ENCODE measurements at places on chromosomes 1 and 21.

DNA sequence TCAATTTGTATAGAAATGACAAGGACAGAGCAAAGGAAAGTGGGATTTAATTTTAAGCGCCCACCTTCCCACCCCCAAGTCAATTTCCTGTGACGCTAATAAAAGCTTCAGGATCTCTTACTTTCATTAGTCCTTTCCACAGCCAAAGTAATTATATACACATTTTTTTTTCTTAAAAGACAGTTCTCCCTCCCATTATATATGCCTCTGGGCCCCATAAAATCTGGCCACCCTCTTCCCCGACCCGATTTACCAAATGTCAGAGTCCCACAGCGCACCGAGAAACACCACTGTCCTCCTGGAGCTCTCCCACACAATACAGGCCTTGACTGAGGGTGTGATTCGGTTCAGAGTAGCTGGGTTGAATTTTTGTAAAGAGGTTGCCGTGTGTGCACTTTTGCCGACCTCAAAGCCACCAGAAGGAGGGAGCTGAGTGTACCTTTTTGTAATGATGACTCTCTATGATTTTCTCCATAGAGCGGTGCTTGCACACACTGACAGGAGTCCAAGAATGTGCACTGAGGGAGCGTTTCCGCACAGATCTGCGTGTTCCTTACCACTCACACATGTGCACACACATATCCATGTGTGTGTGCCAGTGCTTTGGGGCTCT is 26.2 kb upstream of the IL10 start:
- DNase-seq = no peak

DNA sequence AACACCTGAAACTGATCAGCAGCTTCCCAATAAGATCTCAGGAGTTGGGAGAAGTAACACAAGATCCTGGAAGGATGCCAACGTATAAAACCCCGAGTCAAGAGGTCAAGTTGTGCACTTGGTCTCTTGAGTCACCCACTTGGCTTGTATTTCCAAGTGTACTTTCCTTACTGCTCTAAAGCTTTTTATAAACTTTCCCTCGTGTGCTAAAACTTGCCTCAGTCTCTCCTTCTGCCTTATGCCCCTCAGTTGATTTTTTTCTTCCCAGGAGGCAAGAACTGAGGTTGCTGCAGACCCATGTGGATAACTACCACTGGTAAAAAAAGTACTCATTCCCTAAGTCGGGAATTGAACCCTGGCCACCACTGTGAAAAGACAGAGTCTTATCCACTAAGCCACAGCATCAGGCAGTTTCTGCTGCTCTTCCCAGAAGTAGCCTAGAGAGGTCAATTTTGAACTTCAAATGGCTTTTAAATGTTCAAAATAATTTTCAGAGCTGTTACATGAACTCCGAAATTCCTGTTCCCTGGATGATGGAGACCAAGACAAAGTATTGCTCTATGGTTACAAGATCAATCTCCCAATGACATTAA is 28.9 kb downstream of the ITLN2 start:
- DNase-seq = no peak

- DNase-seq = no peak
Measured at GRCh38 chr1:205438213-205439158, 16.6 kb upstream of the LEMD1 start.

DNA sequence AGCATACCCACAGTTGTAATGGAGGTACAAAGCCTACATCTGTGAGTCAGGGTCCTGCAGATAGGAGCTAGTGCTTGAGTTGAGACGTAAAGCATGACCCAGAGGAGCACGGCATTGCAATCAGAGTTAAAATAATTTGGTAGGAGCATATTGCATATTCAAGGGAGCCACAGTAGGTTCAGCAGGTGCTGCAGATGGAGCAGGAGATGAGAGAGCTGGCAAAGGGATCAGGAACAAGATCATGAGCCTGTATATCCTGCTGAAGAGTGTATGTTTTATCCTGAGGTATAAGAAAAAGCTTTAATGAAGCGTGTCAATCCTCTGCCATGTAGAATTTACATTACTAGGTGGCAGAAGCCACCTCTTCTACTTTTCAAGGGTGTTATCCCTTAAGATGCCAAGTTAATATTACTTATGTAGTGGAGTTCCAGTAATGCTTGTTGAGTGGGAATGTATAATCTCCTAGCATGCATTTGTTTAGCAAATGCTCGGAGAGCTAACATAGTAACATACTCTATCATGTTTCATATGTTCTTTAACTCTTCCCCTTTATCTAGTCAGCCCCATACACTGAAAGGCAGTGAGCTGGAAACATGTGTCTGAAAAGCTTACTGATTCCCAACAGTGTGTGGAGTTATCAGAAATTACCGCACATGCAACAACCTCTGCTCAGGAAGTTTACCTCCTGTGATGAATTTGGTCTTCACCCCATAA is 300.3 kb downstream of the GRIK1 start:
- no peak for DNase-seq

DNA sequence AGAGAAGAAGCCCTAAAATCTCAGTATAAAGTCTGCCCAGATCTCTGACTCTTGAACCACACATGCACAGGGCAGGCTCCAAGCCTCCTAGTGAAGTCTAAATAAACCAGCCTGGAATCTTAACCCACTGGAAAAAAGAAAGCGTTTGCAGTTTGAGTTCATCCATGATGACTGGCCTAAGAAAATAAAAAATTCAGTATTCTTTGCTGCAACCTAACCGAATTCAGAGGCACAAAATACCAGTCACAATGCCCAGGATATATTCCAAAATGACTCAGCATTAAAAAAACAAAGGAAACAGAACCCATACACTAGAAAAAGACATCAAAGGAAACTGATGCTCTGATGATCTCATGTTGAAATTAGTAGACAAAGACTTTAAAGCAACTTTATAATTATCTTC is 269.2 kb downstream of the SDCCAG8 start:
- DNase-seq = no peak

DNA sequence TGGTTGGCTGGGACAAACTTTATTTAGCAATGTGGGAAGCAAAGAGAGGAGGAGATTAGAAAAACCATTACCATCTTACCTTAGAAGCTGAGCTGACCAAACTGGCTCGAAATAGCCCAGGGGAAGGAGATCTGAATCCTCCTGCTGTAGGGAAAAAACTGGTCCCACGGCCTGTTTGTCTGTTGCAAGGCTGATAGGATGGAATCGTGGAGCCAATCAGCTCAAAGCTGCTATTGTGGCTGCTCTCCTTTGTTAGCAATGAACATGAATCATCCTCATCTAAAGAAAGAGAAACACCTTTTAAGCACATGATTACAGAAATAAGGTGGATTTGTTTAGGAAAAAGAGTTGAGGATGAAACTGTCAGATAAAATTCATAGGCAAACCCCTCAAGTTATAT is 21.5 kb downstream of the CLSPN start:
- no peak for DNase-seq
